RCC 7860 (cell line): ENCODE measurements at places on chromosomes 2 and 18.

DNA sequence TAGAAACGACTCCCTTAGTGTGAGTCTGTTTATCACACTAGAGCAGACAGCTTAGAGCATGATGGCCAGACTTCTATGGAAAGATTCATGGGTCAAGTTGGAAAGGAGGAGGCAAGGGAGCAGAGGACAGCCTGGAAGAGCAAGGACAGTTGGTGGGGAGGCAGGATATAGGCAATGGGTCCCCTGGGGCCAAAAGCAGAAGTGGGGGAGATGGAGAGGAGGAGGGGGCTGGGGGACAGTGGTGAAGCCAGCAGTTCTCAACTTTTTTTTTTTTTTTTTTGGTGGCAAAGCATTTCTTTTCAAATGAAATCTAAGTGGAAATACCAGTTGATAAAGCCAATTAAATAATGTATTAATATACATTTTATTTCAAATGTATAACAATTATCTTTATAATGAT, 197.9 kb downstream of the HRH4 start:
- DNase-seq, result no peak

- no peak for DNase-seq
These were observed 251.1 kb downstream of the CYP26B1 start for GRCh38 chr2:71896385-71897136.

GRCh38 chr18:61203151-61203550, 130.1 kb upstream of the CDH20 start:
- no peak for DNase-seq

DNA sequence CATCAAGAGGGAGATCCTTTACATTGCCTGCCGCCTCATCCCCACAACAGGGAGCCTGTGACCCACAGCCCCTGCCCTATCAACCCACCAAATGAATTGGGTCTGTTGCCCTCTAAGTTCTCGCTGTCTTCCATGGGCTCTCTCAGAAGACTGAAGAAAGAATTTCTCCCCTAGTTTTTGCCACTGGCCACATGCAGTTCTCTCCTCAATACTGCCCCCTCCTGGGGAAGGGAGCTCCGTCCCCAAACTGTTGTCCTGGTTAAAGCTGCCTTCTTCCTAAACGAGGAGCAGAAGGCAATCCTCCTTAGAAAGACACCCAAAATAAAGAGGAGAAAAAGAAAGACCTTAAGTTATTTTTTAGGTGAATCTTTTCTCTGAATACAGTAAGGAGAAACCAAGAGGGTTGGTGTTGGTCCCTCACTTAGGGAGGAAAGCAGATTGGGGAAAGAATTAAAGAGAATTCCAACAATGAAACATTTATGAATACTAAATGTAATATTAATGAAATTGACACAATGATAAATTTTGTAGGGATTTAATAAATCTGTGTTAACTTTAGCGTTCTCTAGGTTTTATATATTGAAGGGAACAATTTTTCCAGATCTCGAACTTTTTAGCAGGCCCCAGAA, 31.1 kb upstream of the SATB2 start:
- peak; percentile 30 for DNase-seq

- no peak for DNase-seq
These were observed 171.2 kb downstream of the ACOXL start for GRCh38 chr2:110903548-110903947.

DNA sequence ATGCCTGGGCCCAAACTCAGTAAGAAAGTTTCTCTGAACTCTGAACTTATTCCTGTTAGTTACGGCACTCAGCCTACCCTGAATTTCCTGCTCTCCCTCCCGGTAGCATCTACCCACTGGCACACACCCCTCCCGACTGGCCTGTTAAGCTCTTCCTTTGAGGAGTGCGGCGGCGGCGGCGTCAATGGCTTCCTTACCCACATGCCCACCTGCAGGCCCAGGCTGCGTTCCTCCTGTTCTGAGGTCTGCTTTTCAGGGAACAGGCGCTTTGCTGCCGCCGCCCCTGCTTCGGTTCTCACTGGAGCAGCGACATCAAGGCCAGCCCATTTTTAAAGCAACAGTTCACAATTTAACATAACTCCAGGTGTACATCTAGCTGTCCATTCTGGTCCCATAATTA, 432.4 kb downstream of the DCDC2C start:
- DNase-seq, result no peak
